Lower lobe of right lung (tissue), 2 donors: ENCODE measurements at places on chromosomes 5 and 9.
A peak's percentile ranks its signal among the peaks of the same experiment; 100 is the strongest.

DNA sequence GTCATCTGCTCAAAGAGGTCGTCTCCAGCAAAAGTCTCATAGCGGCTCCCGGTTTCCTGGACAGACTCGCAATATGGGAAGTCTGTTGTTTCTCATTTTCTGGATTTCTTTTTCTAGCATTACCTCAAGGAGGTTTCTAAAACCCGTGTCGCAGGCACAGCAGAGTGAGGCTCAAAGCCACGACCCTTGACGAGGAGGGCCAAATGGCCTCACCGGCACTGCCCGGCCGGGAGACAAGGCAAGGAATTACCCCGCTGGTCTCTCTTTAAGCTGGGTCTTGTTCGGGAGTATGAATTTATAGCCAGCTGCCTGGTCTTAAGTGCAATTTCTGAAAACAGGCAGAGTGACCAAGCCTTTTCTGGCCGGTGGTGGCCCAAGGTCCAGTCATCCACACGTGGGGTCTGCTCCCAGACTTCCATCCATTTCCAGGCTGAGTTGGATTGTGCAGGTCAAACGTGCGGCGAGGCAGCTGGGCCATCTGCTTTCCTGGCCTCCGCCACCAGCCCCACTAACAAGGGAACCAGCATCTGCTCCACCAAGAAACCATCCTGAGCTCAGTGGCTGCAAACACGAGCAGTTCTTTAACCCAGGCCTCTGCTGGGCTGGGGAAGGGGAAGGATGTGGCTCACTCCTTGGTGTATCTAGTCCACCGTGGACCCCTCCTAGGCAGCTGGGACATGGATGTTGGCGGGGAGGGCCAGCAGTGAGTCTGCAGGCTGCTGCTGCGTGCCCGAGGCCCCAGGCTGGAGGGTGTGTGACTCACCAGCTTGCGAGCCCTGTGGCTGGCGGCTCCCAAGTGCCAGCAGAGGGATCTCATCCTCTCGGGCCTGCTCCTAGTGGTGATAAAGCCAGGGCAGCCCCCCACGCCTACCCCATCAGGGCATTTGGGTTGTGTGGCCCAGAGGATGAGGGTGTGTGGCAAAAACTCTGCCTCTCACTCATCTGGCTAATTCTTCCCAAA lies 55.6 kb upstream of the COL5A1 start:
- no peak for DNase-seq

- no peak for DNase-seq
These were observed 425.5 kb upstream of the DAB2 start for GRCh38 chr5:39850291-39850690.

GRCh38 chr5:35847491-35847890 lies 9.2 kb upstream of the IL7R start:
- no peak for DNase-seq

- no peak for DNase-seq
These were observed 84.7 kb downstream of the DOCK2 start for GRCh38 chr5:169721771-169722170.

DNA sequence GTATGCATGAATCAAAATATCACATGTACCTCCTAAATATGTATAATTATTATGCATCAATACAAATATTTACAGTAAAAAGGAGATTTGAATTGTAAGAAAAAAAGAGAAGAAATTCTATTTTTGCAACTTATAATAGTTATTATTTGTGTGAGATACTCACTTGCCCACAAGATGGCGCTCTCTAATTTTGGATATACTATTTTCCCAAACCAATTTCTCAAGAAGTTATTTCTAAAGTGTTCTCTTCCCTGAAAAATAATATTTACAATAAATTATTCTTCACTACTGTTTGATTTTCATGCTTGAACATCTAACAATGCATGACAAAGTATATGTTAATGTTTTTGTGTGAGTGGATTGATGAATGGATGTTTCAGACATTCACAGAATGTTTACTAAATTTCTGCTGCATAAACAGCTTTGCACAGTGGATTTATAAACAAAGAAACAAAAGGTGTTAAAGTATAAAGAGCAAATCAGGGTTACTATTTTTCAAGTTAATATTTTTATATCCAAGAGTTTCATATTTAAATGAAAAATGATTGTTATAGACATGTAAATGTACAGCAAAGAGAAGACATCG lies 503.4 kb downstream of the PDE4D start:
- no peak for DNase-seq

DNA sequence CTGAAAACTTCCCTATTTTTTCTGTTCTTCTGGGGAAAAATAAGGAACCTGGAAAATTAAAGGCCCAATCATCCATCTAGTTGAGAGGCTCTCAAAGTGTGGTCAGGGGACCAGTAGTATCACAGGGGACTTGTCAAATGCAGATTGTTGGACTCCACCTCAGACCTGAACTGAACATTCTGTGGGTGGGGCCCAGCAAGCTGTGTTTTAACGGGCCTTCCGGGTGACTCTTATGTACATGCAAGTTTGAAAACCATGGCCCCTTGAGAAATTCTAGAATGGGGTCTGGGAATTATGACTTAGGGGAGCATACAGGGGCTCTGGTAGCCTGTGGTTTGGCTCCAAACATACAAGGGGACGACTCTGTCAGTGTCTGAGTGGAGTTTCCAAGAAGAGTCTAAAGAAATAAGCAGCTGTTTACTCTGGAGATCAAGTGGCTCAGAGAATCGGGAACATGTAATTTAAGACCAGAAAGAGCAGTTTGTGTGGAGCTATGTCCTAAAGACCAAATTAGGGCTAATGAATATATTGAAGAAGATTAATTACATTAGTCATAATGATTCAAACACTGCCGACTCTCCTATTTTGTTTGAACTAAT lies 177.4 kb downstream of the SLC28A3 start:
- DNase-seq, result no peak

GRCh38 chr9:87494970-87495471 lies 2.6 kb upstream of the DAPK1 start:
- no peak for DNase-seq

GRCh38 chr9:30197453-30197852 lies 2187.0 kb upstream of the ACO1 start:
- DNase-seq, result no peak

DNA sequence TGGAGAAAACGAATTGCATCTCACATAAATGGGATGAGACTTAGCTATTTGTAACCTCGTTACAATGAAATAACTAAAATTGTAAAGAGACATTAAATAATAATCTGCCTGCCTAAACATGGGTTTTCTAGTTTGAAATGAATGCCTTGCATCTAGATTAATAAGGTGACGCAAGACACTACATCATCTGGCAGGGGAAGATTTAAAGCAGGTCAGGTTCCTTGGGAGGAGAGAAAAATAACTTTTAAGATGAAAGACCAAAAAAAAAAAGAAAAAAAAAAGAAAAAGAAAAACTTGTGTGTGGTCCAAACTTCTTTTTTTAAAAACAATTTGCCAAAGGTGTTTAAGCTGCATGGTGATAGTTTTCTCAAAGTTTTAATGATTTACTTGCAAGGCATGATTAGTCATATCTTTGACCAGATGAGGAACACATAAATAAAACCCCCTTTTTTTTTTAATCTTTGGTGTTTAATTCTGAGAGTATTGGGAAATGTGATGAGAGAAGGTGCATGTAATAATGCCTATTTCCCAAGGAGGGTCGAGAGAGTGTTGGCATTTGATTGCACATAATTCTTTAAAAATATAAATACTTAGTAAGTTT lies 122.9 kb upstream of the ADAMTSL1 start:
- DNase-seq, result no peak

GRCh38 chr5:128358826-128359225 lies 179.2 kb downstream of the FBN2 start:
- no peak for DNase-seq

DNA sequence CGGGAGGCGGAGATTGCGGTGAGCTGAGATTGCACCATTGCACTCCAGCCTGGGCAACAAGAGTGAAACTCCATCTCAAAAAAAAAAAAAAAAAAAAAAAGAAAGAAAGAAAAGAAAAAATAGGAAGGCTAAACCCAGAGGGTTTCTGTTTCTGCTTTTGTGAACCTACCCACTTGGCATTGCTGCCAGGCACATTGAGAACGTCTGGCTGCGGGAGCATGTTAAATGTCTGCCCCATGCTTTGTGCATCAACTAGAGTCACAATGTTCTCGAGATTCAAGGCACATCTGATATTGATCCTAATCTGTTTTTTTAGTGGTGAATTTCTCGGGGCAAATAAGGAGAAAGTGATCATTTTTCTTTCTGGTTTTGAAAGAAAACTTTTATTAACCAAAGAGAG lies 2.8 kb downstream of the SLC25A25 start:
- no peak for DNase-seq

DNA sequence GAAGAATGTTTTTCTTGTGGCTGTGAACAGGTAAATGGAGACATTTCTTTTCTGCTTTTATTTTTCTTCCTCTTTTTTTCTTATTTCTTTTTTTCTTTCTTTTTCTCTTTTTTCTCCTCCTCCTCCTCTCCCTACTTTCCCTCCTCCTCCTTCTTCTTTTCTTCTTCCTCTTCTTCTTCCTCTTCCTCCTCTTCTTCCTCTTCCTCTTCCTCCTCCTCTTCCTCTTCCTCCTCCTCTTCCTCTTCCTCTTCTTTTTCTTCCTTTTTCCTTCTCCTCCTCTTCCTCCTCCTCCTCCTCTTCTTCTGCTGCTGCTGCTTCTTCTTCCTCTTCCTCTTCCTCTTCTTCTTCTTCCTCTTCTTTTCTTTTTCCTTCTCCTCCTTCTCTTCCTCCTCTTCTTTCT lies 65.3 kb upstream of the NTRK2 start:
- DNase-seq, result no peak

- peak; percentile 60 for DNase-seq
These were observed 1.1 kb downstream of the NFIB start for GRCh38 chr9:14312719-14313377.

DNA sequence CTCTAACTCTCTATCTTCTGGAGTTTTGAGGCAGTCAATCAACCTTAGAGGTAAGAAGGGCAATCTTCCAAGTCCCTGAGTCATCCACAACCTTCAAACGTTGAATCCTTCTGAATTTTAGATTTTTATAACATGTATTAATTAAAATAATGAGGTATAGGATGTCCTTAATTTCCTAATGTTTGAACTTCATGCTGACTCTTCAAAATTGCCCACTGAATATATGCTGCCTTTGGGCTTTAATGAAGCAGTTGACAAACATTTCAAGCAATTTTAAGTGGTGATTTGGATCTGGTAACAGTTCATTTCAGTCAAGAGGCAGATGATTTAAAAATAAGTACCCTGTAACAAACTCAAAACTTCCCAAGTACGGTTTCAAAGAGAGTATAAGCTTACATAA lies 26.0 kb downstream of the ERP44 start:
- DNase-seq, result no peak

DNA sequence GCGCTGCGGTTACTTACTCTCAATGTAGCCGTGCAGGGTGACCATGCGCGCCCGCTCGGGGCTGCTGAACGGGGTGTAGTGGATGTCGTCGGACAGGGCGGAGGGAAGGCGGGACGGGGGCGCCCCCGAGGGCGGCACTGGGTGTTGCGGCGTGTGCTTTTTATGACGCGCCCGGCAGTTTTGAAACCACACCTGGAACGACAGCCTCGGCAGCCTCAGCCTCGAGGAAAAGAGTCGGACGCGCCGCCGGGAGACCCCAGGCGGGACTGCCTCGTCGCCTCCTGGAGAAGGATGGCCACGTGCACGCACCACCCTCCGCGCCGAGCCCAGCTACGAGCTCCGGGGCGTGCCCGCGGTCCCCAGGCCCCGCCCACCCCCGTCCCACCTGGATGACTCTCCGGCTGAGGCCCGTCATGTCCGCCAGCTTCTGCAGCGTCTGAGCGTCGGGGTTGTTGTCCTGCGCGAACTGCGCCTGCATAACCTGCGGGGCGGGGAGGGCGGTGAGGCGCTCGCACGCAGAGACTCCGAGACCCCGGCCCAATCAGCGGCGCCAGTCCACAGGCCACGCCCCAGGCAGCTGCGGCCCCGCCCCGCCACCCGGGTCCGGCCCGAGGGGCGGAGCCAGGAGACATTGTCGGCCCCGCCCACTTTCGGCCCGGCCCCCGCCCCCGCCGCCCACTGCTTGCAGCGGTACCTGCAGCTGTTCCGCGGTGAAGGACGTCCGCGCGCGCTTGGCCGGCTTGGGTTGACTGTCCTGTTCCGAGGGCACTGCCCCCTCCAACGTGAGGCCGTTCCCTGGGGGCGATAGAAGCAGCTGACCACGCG lies 15.0 kb downstream of the LHX6 start:
- DNase-seq, result no peak

DNA sequence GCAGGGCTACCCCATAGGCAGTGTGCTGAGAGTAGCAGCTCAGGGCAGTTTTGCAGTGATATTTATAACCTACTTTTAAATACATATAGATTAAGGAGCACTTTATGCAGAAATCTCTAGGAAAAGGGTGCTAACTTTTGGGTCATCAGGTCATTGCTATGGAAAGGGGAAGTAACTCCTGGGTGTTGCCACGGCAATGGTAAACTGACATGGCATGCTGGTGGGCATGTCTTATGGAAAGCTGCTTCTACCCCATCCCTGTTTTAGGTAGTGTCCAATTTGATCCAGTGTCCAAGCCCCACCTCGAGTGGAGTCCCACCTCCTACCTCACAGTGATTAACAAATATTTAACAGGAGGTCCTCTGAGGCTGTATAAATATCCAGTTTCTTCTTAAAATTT lies 56.8 kb upstream of the XPA start:
- DNase-seq, result no peak

GRCh38 chr9:129175825-129176633 lies 2.0 kb downstream of the IER5L start:
- peak; percentile 90 for DNase-seq

DNA sequence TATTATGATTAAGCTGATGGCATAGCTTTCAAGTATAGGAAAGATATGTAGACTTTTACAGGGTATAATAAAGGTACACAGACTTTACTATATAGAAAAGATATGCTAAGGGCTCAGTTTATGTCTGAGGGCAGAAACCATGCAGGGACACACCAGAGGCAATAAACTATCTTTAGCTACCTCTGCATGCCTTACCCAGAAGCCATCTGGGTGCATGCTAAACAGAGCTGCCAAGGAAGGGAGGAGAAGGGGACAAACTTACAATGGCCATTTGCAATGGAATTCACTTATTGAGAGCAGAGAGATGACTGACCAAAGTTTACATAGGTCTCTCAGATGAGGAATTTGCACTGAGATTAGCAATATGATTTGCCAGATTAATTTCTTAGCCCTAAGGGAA lies 143.1 kb upstream of the NR4A3 start:
- no peak for DNase-seq

- no peak for DNase-seq
These were observed 49.2 kb upstream of the NEK6 start for GRCh38 chr9:124208571-124208970.

DNA sequence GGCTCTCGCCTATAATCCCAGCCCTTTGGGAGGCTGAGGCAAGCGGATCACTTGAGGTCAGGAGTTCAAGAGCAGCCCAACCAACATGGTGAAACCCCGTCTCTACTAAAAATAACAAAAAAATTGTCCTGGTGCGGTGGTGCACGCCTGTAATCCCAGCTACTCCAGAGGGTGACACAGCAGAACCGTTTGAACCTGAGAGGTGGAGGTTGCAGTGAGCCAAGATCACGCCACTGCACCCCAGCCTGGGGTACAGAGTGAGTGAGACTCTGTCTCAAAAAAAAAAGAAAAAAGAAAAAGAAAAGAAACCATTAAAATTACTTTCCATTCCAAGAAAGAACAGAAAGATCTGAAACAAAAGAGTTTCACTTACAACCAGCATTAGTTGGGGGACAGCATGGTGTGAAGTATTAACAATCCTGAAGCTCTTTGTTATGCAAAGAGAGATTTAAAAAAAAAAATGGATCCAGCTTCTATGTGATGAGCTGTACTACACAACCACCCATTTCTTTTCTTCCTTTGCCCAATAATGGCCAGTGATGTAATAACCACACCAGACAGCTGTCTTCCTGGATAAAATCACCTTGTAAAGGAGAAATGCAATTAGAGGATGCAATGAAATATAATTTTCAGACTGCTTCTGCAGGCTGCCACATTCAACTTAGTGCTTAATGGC lies 76.9 kb downstream of the MED27 start:
- DNase-seq, result no peak
